IMR-90 (cell line): ENCODE measurements at places on chromosomes 12 and 14. TPM values are rescaled to one million over a fixed set of nuclear protein-coding genes. Genes with fewer than 3 reads are reported as not detected.

Gene LRRC43
- 0.19 and 0.26 TPM in 2 replicates for polyA plus RNA-seq

Gene KCNJ8
- 7.2 and 8.0 TPM in 2 replicates for polyA plus RNA-seq

Gene KSR2
- polyA plus RNA-seq: not detected in 2 replicates

Gene BATF
- polyA plus RNA-seq: not detected in 2 replicates

DNA sequence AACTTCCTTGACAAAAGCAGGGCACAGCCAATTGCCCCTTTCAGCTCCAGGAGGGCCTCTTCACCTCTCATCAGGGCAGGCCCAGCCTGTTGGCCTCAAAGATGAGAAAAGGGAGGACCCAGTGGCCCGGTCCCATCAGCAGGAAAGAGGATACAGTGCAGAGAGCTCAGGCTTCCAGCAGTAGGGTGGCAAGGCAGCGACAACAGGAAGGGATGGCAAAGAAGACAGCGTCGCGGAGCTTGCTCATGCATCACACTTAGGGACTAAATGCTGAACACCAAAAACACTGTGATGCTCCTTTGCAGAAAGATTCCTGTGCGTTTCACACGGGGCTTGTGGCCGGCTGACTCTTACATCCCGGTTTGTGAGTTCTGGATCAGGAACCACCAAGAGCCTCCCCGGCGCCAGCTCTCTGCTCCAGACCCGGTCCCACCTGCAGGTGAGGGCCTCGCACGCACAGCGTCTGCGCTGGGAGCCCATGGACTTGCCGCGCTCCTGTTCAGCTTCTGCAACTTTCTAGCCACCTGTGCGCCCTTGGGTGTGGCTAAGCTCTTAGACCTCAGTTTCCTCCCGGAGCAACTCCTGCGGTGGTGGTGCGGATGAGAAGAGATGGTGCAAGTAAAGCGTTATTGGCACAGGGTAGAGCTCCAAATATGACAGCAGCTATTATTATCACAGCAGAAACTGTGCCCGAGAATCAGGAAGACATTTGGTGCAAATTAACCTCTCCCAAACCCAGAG is 15.3 kb upstream of the BCL7A start:
- no peaks in the 10 kb centered on the region for H3K27me3 ChIP-seq
- no peak overlapping the region for H3K4me3 ChIP-seq
- DNase-seq: no peak
- no peak overlapping the region for H3K27ac ChIP-seq

- H3K27ac ChIP-seq: no peak overlapping the region
- H3K36me3 ChIP-seq: peaks cover 19% of the 10 kb centered on the region
- no peak overlapping the region for H3K4me3 ChIP-seq
- peaks cover 3% of the 10 kb centered on the region for H3K4me1 ChIP-seq
- DNase-seq: no peak
- H3K27me3 ChIP-seq: no peaks in the 10 kb centered on the region
Observed at GRCh38 chr12:51009056-51009440, 17.1 kb downstream of the SLC11A2 start.

GRCh38 chr14:23579739-23580138 is 1.1 kb upstream of the JPH4 start:
- H3K4me1 ChIP-seq: no peaks in the 10 kb centered on the region
- no peak overlapping the region for H3K27ac ChIP-seq
- no peak for DNase-seq

DNA sequence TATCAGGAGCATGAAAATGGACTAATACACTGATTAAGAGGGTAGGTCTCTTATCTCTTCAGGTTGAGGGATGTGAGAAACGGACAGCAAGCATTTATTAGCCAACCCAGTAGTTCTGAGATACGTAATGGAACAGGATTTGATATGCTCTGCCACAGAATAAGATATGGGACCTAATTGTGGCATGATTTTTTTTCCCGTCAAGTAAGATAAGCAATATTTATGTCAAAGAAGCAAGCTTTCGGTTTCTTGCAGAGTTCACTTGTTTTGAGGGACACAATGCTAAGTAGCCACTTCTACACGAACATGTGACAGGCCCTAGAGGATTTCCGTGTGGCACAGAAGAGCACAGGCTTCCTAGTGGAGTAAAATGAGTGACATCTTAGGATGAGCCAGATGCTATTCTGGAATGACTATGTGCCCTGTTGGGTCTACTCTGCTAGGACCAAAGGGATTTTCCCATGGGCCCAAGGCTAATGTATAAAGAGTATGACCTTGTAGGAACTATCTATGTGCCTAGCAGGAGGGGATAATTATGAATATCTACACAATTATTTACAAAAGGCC is 57.9 kb downstream of the SLC38A1 start:
- peaks cover 8% of the 10 kb centered on the region for H3K4me1 ChIP-seq
- H3K36me3 ChIP-seq: peaks cover 11% of the 10 kb centered on the region
- no peak for DNase-seq
- H3K27ac ChIP-seq: no peak overlapping the region
- no peaks in the 10 kb centered on the region for H3K27me3 ChIP-seq

DNA sequence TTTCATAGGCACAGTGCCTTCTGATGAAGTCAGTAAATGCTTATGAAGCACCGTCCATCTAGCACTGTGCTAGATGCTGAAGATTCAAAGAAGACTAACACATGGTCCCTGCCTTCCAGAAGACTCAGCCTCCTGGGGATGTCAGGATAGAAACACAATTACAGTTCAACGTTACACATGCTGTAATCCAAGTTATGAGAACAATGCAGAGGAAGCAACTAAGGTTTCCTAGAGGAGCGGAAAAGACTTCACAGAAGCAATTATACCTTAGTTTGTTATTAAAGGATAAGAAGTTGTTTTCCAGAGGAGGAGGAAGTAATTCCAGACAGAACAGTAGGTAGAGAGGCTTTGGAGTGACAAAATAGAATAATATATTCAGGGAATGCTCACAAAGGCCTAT is 66.9 kb upstream of the FGD4 start:
- H3K27me3 ChIP-seq: no peaks in the 10 kb centered on the region
- H3K4me1 ChIP-seq: peaks cover 2% of the 10 kb centered on the region
- H3K4me3 ChIP-seq: no peak overlapping the region
- no peak for DNase-seq

GRCh38 chr12:1138691-1139090 is 147.7 kb downstream of the ERC1 start:
- peaks cover 3% of the 10 kb centered on the region for H3K36me3 ChIP-seq
- H3K27me3 ChIP-seq: no peaks in the 10 kb centered on the region
- DNase-seq: no peak
- no peak overlapping the region for H3K27ac ChIP-seq

GRCh38 chr14:43418324-43418723 is 1088.8 kb downstream of the FSCB start:
- H3K4me3 ChIP-seq: no peak overlapping the region
- H3K36me3 ChIP-seq: no peaks in the 10 kb centered on the region
- no peaks in the 10 kb centered on the region for H3K4me1 ChIP-seq
- DNase-seq: no peak
- no peaks in the 10 kb centered on the region for H3K27me3 ChIP-seq
